ENCODE measurements at places on chromosomes 5 and 9. TPM values are rescaled to one million over a fixed set of nuclear protein-coding genes. Genes with fewer than 3 reads are reported as not detected.

The MAPKAP1 gene
- 87.3 TPM for total RNA-seq

The LCN15 gene
- total RNA-seq: not detected

The PRSS3 gene
- 77.0 TPM for total RNA-seq

The ARL14EPL gene
- not detected for total RNA-seq

The SPATA24 gene
- total RNA-seq: 5.3 TPM

The STKLD1 gene
- not detected for total RNA-seq

The SURF4 gene
- total RNA-seq: 215 TPM

The DAB2 gene
- 0.28 TPM for total RNA-seq

The AGPAT2 gene
- total RNA-seq: 36.9 TPM

The PRDM9 gene
- total RNA-seq: not detected

The DNAH5 gene
- 0.42 TPM for total RNA-seq

The SPINK7 gene
- 4.2 TPM for total RNA-seq

The SLC6A3 gene
- not detected for total RNA-seq

The ALDH1A1 gene
- 3.1 TPM for total RNA-seq

The CORO2A gene
- total RNA-seq: 19.0 TPM

The ADAMTS12 gene
- 1.6 TPM for total RNA-seq
